ENCODE measurements at places on chromosomes 16 and 17.
A peak's percentile ranks its signal among the peaks of the same experiment; 100 is the strongest.

- no peak for DNase-seq
These were observed 67.0 kb downstream of the KLHDC4 start for GRCh38 chr16:87698676-87699199.

DNA sequence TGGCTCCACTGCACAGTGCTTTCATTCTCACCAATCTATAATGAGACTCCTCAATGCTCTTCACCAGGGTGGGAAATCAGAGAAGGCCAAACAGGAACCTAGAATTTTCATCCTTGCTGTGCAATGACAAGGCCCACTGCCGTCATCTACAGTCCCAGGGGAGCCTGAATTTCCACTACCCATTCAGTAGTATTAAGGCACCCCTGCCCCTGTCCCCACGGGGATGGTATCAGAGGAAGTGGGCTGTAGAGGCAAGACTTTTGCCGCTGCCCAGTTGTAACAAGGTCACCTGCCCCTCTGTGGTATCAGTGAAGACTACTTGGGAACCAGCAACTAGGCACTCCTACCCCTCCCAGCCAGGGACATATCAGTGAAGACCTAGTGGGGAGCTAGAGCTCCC, 104.5 kb downstream of the C16orf78 start:
- DNase-seq: no peak

- no peak for DNase-seq
These were observed 59.2 kb downstream of the TBC1D16 start for GRCh38 chr17:79976451-79976850.

- no peak for DNase-seq
These were observed 70.2 kb upstream of the GNAO1 start for GRCh38 chr16:56121156-56121500.

GRCh38 chr17:43697937-43698336, 36.2 kb upstream of the MEOX1 start:
- no peak for DNase-seq

DNA sequence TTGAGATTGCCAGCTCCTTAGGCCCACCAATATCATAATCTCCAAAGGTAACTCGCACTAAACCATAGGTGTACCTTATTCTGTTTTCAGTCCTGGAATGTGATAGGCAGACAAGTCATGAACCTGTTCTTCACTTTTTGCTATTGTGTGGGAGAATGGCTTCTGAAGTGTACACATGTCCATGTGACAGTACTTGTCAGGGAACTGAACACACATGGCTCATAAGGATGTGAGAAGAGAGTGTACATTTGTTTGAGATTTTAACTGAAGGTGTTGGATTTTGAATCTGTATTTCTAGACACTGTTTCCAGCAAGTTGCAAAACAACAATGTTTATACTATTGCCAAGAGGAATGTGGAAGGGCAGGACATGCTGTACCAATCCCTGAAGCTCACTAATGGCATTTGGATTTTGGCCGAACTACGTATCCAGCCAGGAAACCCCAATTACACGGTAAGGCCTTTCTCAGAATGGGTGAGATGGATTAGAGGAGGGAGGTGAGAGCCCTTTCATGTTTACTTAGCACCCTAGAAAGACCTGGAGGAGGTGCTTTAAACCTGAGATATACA, 14.5 kb upstream of the RASL10B start:
- no peak for DNase-seq

- DNase-seq: no peak
These were observed 412.5 kb downstream of the CA10 start for GRCh38 chr17:51745993-51746392.

DNA sequence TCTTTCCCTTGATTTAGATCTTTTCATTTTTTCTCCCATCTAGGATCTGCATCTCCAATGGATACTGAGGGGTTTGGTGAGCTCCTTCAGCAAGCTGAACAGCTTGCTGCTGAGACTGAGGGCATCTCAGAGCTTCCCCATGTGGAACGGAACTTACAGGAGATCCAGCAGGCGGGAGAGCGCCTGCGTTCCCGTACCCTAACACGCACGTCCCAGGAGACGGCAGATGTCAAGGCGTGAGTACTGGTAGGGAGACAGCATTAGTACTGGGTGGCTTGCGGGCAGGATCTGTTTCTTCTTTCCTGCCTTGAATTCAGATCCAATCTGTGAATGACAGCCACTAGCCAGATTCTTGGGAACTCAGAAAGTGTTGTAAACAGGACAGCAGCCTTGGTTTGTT, 18.3 kb downstream of the NUP93 start:
- no peak for DNase-seq

GRCh38 chr16:23907903-23908302, 72.1 kb downstream of the PRKCB start:
- DNase-seq: no peak

- no peak for DNase-seq
These were observed 89.3 kb downstream of the ZFHX3 start for GRCh38 chr16:72958522-72959076.

GRCh38 chr16:46733319-46733830, 14.8 kb downstream of the MYLK3 start:
- no peak for DNase-seq

- DNase-seq: no peak
These were observed 19.7 kb downstream of the METRNL start for GRCh38 chr17:83099086-83099555.

DNA sequence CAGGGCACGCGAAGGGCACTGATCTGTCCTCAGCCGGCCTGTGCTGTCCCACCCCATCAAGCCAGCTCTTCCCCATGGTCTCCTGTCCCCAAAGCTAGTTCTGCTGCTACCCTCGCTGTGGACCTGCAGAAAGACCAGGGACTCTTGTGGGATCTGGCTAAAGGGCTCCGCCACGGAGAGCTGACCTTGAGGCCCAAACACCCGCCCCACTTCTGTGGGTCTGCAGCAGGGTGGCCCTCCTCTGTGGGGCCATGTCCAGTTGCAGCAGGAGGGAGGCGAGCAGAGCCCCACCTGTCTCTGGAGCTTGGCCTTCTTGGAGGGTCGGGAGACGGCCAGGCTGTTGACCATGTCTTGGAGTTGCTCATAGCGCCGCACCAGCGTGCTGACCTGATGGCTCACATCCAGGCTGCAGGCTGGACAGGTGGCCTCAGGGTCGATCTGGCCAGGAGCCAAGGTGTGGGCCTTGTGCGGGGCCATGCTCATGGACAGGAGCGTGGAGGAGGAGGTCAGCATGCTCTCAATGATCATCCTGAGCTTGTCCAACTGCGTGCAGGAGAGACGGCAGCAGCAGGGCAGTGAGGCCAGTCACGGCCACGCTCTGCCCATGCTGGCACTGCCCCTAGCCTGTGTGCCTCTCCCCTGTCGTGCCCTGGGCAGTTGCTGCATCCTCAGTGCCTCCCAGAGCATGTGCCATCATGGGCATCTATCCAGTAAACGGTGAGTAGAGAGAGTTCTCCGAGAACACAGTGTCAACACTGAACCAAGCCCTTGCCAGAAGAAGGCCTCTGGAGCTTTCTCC, 16.6 kb downstream of the UBALD2 start:
- no peak for DNase-seq

GRCh38 chr17:5943982-5944381, 126.2 kb upstream of the WSCD1 start:
- DNase-seq: no peak

GRCh38 chr17:74344658-74345057, 17.0 kb downstream of the BTBD17 start:
- no peak for DNase-seq

DNA sequence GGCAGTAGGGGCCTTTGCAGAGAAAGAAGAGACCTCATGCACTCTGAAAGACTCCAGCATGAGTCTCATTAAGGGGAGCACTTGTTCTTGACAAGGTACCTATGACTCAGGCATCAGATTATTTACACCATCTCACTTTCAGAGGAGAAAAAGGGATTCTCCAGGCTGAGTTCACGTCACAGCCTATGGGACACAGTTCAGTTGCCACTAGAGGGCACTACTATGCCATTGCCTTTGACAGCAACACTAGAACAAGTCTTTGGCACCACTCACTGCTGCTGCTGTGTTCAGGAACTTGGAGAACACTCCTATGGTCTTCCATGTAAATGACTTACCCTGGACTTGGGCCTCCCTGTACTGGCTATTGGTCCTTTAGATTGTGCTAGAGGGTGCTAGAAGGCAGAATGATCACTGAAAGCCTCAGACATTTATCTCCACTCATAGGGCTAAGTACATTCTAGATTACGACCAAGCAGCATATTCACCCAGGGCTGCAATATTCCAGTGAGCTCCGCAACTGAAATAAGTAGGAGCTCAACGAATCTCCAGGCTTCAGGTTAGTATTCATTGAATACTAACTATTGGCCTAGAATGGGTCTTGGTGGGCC, 225.1 kb upstream of the CA10 start:
- no peak for DNase-seq

- no peak for DNase-seq
These were observed 1.6 kb downstream of the RPL13 start for GRCh38 chr16:89561884-89562599.

DNA sequence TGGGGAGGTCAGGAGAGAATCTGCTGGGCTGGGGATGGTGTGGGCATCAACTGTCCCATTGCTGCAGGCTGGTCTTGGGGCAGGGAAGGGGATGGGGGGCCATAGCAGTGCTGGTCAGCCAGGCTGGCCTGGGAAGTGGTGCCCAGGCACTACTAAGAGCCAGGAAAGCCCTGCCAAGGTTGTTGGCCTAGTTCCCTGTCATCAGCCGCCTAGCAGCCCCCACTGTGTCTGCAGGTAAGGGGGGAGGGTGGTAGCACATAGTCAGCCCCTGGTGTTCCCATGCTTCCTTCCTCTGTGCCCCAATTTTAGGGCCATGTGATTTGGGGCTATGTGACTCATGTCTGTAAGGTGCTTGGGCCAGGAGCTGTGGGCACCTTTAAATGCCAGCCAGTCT, 17.8 kb downstream of the GJD3 start:
- DNase-seq: no peak

- no peak for DNase-seq
These were observed 37.4 kb upstream of the DLX4 start for GRCh38 chr17:49931416-49932137.

DNA sequence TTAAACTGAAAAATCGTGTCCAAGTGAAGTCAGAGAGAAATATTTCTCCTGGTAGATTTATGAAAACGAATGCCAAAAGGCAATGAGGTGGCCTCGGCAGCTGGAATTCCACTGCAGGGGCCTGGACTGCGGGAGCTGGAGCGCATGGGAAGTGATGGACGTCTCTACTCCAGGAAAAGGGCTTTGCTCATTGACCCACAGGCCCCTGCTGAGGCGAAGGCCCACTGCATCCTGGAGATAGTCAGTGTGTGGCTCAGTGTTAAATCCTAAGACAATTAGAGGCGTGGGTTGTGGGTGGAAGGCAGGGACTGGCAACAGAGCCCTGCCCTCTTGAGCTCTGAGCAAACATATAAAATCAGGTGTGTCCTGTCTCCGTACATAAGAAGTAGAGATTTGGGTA, 191.4 kb downstream of the SLC39A11 start:
- DNase-seq: no peak

- no peak for DNase-seq
These were observed 54.8 kb downstream of the RPH3AL start for GRCh38 chr17:297758-298157.

DNA sequence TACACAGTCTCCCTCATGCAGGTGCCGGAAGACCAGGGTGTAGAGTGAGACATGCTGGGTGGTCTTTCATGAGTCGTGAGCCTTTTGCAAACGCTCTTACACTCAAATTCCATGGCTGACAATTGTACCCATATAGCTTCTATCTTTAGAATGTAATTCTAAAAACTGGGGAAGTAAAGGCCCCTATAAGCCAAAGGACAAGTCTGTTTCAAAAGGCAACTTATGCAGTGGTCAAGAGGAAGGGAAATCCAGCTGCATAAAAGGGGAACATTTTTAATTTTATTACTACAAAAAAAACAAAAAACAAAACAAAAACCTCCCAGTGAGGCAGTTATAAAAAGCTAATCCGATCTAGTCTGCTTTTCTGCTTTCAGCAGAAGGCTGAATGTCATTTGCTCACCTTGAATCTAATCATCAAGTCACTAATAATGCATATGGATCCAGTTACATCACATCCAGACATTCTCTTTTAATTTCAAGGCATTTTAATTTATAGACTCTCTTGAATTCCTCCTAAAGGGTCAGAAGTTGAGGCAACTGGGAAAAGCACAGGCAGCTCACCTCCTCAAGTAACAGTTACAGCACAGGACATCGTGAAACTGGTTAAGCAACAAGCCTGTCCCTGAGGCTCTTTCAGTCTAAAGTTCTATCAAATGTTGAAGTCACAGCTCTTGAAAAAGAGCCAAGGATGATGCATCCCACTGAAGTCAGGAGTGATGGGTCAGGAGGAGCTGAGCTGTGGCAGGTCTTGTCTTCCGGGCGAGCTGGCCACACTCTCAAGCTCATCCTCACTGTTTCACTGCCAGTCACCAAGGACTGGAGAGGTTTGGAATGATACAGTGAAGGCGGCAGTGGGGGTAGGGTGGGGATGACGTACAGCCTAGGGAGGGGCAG, 99.7 kb downstream of the VPS53 start:
- DNase-seq: no peak

GRCh38 chr17:81267390-81268067, 27.6 kb downstream of the SLC38A10 start:
- no peak for DNase-seq

DNA sequence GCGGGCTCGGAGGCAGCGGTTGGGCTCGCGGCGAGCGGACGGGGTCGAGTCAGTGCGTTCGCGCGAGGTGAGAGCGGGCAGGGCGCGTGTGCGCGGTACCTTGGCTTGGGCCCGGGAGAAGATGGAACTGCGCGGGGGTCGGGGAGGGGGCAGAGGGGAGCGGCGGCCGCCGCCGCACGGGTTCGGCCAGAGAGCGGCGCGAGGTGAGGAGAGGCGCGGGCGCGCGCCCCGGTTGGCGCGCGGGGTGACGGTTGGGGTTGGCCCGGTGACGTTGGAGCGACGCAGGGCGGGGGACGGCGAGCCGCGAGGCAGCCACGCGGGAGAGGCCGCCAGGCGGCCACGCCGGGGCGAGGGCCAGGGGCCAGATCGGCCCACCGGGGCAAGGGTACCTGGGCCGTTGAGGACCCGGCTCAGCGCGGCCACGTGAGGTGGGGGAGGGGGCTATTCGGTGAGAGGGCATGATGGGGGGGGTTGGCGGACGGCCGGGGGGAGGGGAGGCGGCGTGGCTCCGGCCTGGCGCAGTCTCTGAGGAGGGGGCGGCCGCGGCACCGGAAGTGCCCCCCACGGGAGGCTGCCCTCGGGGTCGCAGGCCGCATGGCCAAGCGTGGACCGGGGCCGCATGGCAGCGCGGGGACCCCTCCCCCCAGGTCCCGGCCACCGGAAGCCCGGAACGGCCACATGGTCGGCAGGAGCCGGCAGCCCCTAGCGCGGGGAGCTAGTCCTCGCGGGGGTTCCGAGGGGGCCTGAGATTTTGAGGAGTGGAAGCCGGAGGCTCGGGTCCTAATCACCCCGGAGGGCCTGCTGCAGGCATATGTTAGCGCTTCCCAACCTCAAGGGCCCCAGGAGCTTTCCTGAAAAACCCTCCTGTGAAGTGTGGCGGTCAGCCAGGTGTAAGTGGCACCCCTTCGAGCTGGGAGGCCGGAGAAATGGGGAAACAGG, 527 bp downstream of the EIF5A start:
- DNase-seq: peak; percentile 43

DNA sequence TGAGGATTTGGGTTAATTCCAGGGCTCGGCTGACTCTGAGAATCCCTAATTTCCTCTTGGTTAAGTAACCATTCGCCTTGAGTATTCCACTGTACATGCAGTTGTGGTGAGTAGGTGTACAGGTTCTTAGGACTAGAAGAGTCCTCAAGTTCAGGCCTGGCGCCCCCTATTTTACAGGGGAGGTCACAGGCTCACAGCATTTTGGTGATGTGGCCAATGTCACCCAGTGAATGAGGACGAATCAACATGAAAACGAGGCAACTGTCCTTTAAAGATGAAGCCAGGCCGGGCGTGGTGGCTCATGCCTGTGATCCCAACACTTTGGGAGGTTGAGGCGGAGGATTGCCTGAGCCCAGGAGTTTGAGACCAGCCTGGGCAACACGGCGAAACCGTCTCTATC, 55.4 kb downstream of the ABCC6 start:
- DNase-seq: no peak
